ENCODE measurements at places on chromosomes 1 and 21.
A peak's percentile ranks its signal among the peaks of the same experiment; 100 is the strongest.

DNA sequence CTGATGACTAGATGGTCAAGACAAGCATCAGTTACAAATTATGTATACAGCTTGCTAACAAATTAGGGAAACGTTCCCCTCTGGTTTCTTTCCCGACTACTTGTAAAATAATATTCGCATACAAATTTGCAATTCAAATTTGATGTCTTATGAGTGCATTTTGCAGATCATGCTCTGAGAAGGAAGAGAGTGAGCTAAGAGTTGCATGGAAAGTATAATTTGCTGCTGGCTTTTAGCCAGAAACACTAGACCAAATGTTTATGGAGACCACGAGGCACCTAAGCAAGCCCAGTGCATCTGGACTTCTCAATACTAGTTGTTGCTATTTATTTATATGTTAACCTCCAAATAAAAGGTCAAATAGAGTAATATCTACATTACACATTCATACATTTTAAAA lies 216.0 kb downstream of the SMYD3 start:
- no peak for DNase-seq

- DNase-seq = no peak
Measured at GRCh38 chr1:23456226-23456625, 27.8 kb downstream of the ASAP3 start.

GRCh38 chr1:163094182-163094581 lies 25.0 kb downstream of the RGS4 start:
- no peak for DNase-seq

GRCh38 chr1:58629031-58629462 lies 52.0 kb upstream of the TACSTD2 start:
- DNase-seq = no peak

DNA sequence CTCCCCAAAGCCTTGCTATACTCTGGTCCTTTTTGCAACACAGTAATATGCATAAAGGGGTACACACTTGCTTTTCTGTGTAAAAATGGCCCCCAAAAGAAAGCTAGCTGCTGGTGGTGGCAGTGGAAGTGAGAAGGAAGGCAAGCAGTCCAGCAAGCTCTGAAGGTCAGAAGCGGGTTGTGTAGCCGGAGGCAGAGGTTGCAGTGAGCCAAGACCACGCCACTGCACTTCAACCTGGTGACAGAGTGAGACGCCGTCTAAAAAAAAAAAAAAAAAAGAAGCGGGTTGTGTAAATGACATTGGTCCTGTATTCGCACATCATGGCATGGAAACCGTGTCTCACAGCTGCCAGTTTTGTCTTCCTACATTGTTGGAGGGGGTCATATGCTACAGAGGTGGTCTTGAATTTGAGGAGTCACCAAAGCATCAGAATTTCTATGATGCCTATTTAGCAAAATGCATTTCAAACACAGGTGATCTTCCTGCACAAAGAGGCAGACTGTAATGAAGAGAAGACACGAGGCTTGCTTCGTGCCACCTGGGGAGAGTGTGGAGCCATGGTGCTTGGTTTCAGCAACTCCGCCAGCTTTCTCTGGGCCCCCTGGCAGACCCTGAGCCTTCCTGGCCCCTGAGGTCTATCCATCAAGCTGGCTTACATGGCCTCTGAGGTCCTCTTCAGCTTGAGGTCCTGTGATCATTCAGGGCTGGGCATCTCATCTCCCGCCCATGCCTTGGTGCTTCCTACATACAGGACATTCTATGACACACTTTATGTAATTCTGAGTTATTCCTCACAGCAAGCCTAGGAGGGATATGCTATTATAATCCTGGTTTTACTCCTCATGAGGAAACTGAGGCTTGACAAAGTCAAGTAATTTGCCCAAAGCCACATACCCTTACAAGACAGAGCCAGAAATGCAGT lies 71.0 kb downstream of the TOMM20 start:
- no peak for DNase-seq

DNA sequence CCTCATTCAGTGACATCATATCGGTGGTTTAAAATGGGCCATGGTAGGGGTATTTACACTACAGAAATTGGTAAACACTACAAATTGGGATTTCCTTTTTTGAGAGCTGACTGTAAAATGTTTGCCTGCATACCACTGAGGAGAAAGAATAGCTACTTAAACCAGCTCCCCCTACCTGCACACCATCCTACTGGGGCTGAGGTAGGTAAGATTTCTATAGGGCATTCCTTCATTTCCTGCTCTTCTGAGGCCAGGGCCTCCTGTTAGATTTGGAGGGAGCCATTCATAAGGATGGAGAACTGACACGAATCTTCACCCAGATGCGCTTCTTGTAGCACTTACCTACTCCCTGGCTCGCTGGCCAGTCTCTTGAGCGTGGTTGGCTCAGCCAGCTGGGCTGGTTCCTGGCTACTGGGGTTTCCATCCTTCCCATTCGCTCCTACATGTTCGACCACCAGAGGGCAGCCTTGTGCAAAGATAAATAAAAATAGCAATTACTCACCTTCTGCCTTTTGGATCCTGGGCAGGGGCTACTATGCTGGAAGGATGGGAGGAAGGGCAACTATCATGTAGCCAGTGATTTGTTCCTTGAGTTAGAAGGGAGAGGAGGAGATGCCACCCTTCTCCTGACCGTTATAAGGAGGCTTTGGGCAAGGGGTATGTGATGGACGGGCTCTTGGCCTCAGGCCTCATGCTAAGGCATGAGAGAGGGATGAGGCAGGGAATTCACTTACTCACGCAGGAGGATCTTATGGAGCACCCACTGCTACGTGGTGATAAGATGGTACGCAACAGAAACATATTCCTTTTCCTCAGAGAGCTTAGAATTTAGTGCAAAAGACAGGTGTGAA lies 10.7 kb downstream of the OPTC start:
- DNase-seq = peak; percentile 83

DNA sequence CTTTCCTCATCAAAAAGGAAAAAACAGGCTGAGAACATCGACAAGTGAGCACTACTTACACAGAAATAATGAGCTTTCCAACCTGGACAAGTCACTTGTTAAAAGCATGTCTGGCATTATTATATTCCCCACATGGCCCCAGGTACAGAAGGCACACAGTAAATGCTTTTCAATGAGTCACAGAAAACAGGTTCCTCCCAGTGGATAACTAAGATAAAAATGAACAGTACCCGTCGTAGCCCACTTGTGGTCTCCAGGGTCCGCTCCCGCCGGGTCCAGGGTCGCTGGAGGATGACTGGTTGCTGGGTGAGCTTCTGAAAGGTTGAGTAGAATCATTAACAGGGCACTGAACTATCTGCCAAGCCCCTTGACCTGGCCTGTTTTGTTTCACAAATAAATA lies 186.6 kb downstream of the SIPA1L2 start:
- DNase-seq = no peak

DNA sequence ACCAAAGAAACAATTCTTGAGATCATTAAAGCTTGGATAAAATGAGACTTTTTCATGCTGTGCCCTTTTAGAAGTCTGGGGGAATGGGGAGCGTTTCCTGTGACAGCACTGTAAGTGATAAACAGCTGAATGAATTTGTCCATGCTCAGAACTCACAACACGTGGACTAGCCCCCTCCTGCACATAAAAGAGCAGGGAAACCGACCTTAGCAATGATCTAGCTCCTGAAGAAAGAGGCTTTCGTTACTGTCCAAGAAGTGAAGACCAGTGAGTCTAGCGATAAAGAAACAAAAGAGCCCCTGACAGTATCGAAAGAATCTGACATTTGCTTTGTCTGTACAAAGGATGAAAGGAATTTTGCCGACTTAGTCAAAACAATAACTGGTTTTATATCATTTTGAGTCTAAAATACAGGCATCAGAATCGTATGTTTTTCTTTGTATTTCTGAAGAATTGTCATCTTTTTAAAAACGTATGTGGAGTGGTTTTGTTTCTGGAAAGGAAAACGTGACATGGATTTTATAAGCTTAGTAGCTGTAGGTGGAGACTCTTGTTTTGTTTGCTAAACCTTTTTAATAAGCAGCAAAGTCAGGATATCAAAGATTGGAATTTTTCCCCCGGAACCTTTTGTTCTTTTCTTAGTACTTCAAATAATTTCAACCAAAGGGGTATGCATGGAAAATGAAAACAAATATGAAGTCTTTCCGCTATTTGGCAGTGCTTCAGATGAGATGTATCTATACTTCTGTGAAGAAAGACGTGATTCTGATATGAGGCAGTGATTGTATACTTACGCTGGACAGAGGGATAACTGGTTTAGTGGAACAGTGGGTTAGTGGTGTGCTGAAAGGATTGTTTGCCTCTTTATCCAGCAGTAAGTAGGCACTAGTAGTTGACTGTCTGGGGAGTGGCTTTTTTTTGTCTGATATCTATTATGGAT lies 61.0 kb downstream of the MAST2 start:
- DNase-seq = no peak

DNA sequence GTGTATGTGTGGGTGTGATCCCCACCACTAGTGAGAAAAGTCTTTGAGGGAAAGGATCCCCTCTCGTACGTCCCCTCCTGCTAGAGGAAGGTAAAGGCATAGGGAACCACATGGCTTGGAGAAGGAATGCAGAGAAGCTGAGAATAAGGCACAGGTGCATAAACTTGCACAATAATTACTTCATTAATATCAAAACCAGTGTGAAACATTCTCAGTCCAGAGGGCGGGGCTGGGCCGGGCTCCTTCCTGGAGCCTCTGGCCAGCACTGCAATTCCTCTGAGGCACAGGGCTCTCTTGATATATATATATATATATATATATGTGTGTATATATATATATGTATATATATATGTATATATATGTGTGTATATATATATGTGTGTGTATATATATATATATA lies 162.6 kb downstream of the TSEN15 start:
- DNase-seq = no peak

DNA sequence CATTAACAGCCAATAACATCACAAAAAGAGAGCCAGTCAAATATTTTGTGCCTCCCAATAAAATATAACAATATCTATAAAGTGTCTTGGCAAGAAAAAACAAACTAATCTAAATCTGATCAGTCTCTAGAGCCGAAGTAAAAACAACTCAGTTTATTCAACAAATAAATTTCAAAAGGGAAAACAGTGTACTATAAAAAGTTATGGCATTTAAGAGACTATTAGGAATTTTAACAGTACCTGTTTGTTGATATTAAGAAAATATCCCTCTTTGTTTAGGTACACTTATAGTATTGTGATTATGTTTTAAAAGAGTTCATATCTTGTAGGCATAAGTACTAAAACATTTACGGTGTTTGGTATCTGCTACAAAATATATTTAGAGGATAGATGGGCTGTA lies 36.6 kb upstream of the C1orf53 start:
- DNase-seq = no peak

GRCh38 chr1:214540324-214540723 lies 11.1 kb downstream of the PTPN14 start:
- no peak for DNase-seq

DNA sequence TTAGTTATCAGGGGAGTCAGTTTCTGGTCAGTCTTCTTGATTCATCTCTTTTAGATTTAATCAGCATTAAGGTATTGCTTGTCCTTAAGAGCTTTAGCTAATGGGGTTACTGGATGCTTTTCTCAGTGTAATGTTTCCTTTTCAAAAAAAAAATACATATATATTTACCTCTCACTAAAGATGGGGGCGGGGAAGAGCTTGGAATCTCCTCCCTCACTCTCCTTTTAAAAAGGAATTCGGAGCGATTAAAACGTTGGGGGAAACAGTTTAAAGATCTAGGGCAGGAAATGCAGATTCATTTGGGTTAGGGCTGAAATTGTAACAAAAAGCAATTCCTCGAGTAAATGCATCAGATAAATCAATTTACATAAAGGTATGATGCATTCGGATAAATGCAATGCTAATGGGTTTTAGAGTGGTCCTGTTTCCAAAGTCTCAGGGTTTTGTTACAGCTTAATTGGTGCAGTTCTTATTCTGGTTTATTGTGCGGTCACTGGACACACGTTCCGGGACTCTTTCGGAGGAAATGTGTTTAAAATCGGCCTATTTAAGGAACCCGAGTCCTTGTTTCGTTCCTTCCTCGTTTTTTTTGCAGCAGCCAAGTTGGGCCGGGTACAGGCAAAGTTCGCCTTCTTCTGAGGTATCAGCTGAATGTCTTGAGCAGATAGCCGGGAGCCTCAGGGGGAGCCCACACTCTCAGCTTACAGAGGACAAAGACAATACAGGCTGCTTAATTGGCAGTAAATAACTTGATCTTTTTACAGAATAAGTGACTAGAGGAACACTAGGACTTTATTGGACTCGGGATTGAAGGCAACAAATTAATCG lies 1.6 kb downstream of the LMO4 start:
- peak; percentile 79 for DNase-seq

DNA sequence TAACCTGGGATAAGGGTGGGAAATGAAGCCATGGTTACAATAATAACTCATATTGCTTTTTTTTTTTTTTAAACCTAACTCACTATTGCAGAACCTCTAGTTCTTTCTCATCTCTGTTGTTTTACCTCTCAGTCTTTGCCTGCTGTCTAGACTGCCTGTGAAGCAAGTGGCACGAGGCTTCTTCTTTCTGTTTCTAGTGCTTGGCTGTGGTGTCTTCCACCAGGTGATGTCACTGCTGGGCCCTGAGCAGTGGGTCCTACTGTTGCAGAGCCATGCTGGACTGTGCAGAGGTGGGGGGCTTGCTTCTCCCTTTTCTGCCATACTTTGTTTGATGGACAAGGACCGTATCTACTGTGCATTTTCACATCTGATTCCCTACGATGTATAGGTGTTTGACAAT lies 51.7 kb downstream of the ZNF326 start:
- DNase-seq = no peak

- no peak for DNase-seq
Measured at GRCh38 chr1:230130172-230130944, 63.3 kb downstream of the GALNT2 start.

DNA sequence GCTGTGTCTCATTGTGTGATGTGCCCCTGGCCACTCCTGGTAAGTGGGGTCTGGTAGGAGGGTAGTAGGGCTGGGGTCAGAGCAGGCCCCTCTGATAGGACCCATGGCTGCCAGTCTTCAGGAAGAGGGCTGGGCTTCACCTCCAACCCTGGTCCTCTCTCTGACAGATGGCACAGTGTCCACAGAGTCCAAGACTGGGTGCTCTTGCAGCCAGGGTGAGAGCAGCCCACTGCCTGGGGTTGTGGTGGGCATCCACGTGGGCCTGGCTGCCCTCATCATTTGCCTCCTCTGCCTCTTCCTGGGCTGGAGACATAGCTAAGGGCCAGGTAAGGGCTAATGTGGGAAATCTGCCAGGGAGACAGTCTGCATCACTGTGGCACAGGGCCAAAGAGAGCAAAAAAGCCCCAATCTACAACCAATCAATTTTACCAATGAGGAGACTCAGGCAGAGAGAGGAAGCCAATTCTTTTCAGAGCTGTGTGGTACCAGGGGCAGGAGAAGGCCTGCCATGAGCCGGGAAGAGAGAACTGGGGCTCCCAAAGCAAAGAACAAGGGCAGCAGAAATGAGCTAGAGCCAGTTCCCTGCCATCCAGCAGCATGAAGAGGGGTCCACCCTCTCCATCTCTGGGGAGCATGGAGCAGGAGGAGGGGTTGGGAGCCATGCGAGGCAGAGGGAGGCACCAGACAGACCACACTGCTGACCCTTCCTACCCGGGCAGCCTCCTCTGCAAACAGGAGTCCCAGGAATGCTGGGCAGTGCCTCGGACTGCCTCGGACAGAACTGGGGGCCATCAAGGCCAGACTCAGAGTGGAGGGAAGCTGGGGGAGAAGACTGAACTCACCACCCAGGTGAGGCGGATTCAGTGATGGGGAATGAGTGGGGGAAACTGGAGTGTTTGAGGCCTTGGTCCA lies 26.8 kb downstream of the SLC27A3 start:
- DNase-seq = peak; percentile 56
